ENCODE measurements at places on chromosomes 6 and 20.

GRCh38 chr6:147221739-147222138 lies 17.5 kb downstream of the STXBP5 start:
- DNase-seq: no peak

DNA sequence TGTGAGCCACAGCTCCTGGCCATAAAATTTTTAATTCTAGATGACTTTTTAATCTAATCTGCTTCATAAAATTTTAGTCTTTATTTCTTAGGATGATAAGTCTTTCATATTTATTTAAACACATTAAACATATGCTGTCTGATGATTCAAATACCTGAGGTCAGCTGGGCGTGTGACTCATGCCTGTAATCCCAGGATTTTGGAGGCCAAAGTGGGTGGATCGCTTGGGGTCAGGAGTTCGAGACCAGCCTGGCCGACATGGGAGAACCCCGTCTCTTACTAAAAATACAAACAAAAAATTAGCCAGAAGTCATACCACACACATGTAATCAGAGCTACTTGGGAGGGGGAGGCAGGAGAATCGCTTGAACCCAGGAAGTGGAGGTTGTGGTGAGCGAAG lies 53.1 kb downstream of the RBM24 start:
- DNase-seq: no peak

GRCh38 chr6:33467091-33467490 lies 12.7 kb downstream of the ZBTB9 start:
- no peak for DNase-seq

DNA sequence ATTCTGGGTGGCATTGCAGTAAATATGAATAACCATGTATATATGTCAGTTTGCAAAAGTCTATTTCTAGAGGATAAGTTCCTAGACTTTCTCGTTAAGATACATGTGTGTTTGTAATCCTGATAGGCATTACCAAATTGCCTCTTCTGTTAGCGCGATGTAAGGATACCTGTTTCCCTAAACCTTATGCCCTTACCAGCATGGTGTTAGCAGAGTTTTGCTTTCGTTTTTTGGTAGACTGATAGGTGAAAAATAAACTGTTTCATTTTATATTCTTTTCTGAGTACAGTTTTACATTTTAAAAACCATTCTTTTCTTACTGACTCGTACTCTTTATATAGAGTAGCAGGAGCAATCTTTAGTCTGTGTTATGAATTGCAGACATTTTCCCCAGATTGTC lies 32.3 kb downstream of the SNX9 start:
- no peak for DNase-seq

GRCh38 chr6:53327017-53327395 lies 21.7 kb downstream of the ELOVL5 start:
- no peak for DNase-seq
